ENCODE measurements at places on chromosomes 16 and 17.

- DNase-seq, result no peak
Observed at GRCh38 chr17:74649909-74650308, 26.4 kb upstream of the CD300E start.

DNA sequence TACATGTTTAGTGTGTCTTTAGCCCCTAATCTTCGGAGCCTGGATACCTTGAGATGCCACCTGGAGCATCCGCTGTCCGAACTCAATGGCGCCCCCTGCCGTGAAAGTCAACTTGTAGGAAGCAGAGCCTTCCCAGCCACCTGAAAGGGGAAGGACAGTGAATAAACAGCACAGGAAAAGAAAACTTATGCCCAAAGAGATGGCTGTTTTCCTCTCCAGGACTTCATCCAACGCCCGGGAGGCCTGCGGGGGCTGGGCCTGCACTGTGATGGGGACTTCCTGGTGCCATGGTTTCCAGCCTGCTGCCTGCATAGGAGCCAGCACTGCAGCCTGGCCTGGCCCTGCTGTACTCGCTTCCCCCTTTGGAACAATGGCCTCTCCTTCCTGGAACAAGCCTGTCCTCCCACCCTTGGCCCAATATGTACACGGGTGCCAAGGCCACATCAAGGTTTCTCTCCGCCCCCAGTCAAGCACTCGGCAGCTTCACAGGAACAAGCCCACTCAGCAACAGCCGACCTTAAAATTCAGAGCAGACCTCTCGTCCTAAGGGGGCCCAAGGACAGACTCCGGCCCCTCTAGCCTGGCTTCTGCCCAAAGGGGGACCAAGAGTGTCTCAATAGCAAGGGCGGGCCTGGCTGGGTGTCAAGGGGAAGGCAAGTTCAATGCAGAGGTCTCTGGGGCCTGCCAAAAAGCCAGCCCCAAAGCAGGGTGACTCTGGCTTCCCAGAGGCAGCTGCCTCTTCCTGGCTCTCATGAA, 4.5 kb upstream of the UNC13D start:
- peak; percentile 78 for DNase-seq

GRCh38 chr17:964876-965275, 14.7 kb downstream of the NXN start:
- DNase-seq, result no peak

GRCh38 chr16:15403392-15403995, 7.9 kb downstream of the MPV17L start:
- no peak for DNase-seq

DNA sequence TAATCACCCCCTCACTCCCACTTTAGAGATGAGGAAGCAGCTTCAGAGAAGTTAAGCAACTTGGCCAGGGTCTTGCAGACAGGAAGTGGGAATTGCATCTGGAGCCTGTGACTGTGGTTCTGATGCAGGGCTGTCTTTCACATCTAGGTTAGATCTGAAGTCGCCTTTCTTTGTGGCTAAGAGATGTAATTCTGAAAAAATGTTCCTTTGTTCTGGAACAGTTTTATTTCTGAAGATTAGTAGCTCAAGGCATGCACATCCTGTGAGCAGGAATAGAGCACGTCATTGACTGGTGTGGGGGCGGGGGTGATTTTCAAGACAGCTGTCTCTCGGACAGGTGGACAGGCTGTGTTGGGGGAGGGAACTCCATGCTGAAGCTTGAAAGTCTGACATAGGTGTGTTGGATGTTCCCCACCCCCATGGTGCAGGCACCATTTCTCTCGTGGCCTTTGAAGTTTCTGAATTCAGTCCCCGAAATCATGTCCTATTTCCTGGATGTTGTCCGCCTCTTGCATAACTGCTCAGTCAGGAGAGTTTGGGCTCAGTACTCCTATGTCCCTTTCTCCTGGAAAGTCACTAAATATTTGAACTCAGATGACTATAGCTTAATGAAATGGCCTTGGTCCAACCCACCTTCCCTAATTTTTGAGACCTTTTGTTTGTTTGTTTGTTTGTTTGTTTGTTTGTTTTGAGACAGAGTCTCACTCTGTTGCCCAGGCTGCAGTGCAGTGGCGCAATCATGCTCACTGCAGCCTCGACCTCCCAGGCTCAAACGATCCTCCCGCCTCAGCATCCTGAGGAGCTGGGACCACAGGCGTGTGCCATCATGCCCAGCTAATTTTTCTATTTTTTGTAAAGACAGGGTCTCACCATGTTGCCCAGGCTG, 21.0 kb upstream of the HERPUD1 start:
- no peak for DNase-seq

- no peak for DNase-seq
Observed at GRCh38 chr16:68234188-68235107, 1.5 kb downstream of the ESRP2 start.

GRCh38 chr16:50308237-50308965, 42.0 kb downstream of the ADCY7 start:
- DNase-seq, result no peak

DNA sequence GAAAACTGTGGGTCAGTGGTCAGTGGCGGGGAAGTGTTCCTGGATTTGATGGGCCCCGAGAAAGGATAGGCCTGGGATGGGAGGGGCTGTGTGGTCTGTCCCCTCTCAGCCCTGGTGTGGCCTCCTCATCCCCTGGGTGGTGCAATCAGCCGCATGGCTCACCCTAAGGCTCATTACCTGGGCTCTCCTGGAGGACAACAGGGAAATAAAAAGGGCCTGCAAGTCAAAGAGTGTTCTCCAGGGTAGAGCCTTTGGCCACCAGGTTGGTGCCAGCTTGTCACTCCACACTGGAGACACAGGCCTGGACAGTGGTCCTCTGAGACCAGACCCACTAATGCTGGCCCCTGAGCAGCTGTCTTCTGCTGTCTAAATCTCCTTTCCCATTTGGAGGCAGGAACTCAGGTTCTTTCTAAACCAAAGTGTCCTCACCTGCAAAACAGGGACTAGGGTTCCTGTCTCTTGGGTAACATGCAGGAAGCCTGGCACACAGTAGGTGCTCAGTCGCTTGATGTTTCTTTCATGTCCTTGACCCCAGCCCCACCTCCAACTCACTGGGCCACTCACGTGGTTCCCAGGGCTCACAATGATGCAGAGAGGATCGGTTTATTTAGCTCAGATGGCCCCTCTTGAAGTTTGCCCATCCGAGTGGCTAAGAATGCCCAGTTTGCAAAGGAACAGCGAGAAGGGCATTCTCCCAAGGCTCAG, 2.4 kb downstream of the NDRG4 start:
- DNase-seq, result no peak

GRCh38 chr17:21452377-21453143, 76.4 kb downstream of the KCNJ12 start:
- DNase-seq, result peak; percentile 92

- no peak for DNase-seq
Observed at GRCh38 chr17:74199306-74200092, 4.0 kb upstream of the RPL38 start.

- DNase-seq, result no peak
Observed at GRCh38 chr16:569445-570254, at the start of gene PIGQ. PIGQ (plus strand) TSS chr16:569968; CDS start chr16:574075, 4,107 bp downstream.

DNA sequence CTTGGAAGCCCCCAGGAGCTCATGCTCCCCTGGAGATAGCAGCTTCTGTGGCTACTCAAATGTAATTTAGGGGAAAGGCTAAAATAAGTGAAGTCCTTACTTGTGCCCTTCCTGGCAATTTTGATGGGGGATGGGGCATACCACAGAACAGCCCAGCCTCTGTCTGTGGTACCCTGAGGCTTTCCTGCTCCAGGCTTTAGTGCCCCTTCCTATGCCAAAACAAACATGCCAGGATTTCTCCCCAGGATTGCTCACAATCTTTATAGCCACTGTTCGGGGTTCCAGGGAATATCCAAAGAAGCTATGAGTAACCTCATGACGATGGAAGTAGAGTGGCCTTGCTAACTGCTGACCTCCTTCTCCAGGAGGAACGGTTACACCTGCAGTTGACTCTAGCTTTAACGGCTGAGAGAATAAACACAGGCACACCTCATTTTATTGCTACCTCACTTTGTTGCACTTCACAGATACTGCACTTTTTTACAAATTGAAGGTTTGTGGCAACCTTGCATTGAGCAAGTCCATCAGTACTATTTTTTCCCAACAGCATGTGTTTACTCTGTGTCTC, 24.9 kb downstream of the CCL4 start:
- DNase-seq, result no peak

- DNase-seq, result no peak
Observed at GRCh38 chr17:16423226-16423872, 8.0 kb downstream of the TRPV2 start.

- DNase-seq, result no peak
Observed at GRCh38 chr16:72898216-72898825, 149.6 kb downstream of the ZFHX3 start.

DNA sequence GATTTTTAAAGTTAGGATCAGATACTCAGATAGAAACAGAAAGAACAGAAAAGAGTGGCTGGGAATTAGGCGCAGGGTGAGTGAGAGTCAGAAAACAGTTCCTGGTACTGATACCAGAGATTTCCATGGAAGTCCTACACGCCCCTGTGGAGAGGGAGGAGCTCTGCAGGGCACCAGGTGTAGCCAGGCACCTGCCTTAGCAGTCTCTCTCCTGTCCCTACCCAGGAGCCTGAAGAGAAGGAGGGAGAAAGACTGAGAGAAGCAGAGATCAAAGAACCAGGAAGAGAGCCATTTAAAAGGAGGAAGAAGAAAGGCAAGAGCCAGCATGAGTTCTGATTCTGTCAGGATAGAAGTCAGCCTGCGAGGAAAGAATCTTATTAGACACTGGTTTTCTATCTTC, 65.0 kb downstream of the CBLN1 start:
- no peak for DNase-seq

- DNase-seq, result no peak
Observed at GRCh38 chr17:65559804-65560627, 1.4 kb downstream of the AXIN2 start.

DNA sequence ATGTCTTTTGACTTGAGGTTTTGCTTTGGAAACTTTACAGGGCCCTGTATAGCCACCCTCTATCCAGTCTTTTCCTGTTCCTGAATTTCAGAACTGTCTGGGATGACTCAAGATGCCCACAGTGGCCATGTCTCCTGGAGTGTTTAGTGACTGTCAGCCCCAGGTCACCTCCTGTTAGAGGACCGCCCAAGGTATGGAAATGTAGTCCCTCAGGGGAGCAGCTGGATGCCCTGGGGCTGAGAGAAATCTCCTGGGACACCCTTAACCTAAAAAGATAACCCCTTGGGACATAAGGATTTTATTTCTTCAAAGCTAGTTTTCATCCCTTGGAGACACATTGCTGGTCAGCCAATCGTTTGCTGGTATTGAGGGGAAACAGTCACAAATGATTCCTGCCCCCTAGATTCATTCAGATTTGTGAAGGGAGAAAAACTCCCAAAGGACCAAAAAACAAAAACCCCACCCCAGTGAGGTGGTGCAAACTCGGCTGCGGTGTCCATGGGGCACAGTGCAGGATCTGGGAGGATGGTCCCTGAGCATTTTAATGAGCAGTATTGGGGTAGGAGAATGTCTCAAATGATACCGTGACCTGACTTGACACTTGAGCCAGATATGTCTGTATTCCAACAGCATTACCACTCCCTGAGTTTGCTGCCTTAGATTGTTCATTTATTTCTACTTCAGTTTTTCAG, 1.7 kb downstream of the ZNF267 start:
- DNase-seq, result no peak

Data from spinal cord (tissue), 10 donors.